ENCODE measurements at places on chromosomes 7 and 10. TPM values are rescaled to one million over a fixed set of nuclear protein-coding genes. Genes with fewer than 3 reads are reported as not detected.

DNA sequence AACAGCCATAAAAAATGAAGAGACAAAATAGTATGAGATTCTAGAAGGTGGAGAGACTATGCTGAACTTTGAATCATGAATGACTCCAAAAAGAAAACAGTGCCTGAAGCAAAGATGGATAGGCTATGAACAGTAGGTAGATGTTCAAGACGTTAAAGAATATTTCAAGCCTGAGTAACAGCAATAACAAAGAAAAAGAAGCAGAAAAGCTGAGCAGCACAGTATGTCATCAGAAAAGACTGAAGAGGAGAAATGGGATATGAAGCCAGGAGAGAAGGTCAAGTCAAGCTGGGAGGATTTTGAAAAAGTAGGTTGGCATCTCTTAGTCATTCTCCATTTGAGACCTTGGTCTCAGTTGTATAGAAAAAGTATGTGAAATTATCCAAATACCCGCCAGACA, 484.4 kb downstream of the SORCS1 start:
- no peak for DNase-seq

GRCh38 chr10:102610441-102610887, 33.8 kb upstream of the TRIM8 start:
- DNase-seq, result no peak

Gene CRCP
- 31.5 TPM for total RNA-seq

- no peak for DNase-seq
Measured at GRCh38 chr10:12389154-12389734, 39.9 kb downstream of the CAMK1D start.

DNA sequence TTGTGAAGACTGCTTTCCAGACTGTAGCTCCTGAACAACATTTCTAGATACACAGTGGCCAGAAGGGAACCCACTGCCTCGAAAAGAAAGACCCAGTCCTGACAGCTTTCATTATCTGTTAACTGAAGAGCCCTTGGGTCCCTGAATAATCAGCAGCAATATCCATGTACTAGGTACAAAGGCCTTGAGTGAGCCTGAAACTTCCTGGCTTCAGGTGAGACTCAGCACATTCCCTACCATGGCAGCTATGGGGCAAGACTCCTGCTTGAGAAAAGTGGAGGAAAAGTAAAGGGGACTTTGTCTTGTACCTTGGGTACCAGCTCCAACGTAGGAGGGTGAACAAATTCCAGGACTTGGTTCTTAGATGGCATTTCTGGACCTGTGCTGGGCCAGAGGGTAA, 92.8 kb downstream of the SIRT1 start:
- DNase-seq, result no peak

- peak; percentile 27 for DNase-seq
Measured at GRCh38 chr7:79298145-79298760, 155.2 kb downstream of the MAGI2 start.

Gene FFAR4
- total RNA-seq, result not detected

DNA sequence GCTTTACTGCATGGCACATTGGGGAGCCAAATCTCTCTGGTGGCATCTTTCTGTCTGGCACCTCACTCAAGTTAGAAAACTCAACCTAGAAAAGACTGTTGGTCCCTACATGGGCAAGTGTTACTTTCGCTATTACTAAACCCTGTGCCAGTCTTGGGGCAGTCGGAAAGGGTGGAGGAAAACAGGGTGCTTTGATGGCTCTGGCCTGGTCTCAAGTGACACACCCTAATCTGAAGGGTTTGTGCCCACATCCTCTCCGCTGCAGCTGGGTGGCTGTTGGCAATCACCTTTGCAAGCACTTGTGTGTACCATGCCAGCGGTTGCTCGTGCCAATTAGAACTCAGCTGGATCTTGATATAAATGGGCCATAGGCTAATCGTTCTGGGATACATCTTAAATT, 159.8 kb upstream of the ITGB1 start:
- DNase-seq, result no peak

- DNase-seq, result no peak
Measured at GRCh38 chr7:27925573-27926201, 185.7 kb downstream of the TAX1BP1 start.

DNA sequence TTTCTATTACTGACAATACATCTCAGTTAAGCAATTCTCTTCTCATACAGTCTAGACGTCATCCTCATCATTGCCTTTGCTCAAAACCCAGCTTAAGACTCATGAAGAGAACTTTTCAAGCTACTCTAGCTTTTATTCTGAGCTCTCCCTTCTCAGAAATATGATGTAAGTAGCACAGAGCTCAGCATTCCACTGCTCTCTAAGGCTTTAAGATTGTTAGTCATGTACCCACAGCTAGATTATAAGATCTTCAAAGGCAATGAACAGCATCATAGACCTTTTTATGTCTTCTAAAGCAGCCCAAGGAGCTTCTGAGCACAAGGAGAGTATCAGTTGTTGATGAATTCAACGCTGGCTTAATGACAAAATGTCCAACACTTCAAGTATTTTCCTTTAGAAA, 119.3 kb downstream of the NRP1 start:
- DNase-seq, result peak; percentile 48

GRCh38 chr10:36390221-36390620, 735.2 kb upstream of the ANKRD30A start:
- no peak for DNase-seq

DNA sequence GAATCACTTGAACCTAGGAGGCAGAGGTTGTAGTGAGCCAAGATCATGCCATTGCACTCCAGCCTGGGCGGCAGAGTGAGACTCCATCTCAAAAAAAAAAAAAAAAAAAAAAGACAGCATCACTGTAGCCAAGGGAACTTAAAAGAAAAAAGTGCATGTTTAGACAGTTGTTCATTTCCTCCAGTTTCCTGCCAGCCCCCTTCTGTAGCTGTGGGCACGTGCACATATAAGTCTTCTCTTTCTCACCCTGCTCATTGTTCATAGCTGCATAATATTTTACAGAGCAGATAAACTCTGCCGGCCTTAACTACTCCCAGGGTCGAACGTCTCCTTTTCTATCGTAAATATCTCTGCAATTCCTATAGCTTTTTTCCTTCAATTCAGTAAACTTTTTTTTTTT, 132.6 kb downstream of the LHPP start:
- DNase-seq, result no peak

GRCh38 chr10:62760401-62760800, 44.1 kb upstream of the ADO start:
- no peak for DNase-seq

DNA sequence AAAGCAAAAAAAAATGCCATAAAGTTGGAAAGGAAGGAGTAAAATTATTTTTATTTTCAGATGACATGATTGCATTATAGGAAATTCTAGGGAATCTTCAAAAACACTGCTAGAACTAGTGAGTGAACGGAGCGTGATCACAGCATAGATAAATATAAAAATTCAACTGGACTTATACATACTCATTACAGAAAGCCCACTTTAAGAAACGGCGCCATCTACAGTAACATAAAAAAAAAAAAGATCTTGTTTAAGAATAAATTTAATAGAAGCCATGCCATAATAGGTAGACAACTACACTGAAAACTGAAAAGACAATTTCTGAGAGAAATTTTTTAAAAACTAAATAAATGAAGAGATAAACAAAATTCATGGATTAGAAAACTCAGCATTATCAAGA, 623.1 kb upstream of the MGMT start:
- DNase-seq, result no peak
